Activated T-helper 2 cell treated with anti-CD3 and anti-CD28 coated beads, Interferon-gamma antibody, Interleukin-2, Interleukin-4, amounts not matched to agents 10 μg/mL and 5 μg/mL and 100 μg/mL, durations not matched to agents 14 hours and 24 hours and 36 hours (primary cell): ENCODE measurements at places on chromosomes 12 and 14.

DNA sequence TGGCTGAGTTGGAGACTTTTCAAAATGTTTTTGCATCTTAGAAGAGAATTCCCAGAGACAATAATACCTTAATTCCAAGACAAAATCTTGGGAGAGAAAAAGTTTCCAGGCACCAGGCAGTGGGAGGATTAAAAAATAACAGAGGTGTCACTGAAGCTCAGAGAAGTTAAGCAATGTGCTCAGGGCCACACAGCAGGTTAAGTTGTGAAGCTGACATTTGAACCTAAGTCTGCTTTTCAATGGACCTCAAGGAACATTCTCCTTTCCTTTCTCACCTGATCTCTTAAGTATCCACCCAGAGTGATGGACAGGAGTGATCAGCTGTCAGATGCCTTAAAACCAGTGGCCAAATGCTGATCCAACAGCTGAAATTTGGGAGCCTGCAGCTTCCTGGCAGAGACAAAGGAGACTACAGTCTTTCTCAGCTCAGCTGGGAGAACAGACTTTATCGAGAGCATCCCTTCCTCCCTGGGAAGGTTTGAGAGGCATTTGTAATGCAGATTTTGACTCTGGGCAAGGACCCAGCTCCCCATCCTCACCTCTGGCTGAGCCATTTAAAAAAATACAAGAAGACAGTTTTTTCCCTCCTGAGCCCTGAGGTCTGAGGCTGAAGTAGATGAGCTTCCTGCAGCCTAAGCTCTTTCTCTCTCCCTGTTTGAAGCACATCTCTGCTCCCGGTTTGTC, 174.9 kb upstream of the RPH3A start:
- no peak for DNase-seq

DNA sequence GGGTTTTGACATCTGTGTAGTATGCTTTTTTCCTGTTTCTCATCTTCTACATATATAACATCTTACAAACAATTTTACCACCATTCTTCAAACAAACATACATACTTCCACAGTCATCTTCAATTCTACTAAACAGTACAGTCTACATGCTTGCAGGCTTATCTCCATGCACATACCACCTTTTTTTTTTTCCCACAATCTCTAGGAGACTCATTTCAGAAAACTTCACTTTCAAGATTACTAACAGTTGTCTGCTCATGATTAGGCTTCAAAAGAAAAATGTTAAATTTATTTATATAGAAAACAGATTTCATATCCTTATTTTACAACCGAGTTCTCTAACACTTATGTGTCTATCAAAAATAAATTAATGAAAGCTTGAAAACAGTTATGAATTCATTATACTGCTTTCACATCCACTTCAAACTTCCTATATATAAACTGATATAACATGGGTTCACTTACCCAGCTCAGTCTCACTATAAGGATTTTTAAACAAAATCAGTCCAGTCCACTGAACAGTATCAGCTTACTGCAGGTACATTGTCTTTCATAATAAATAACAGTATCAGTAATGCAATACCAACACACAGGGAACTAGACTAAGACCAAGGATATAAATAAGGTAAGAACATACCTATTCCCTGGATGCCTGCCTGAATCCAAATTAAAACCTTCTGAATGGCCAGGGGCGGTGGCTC, 42.5 kb downstream of the LRP6 start:
- DNase-seq = no peak

- no peak for DNase-seq
Measured at GRCh38 chr12:29521951-29522350, 24.5 kb upstream of the OVCH1 start.

- DNase-seq = no peak
Measured at GRCh38 chr14:101207897-101208296, 304.4 kb upstream of the RTL1 start.

GRCh38 chr12:57549909-57550640, at the start of gene KIF5A:
TSS of gene KIF5A (plus strand) at chr12:57550044. CDS start at chr12:57550272, 228 bp downstream.
- DNase-seq = peak; percentile 55

DNA sequence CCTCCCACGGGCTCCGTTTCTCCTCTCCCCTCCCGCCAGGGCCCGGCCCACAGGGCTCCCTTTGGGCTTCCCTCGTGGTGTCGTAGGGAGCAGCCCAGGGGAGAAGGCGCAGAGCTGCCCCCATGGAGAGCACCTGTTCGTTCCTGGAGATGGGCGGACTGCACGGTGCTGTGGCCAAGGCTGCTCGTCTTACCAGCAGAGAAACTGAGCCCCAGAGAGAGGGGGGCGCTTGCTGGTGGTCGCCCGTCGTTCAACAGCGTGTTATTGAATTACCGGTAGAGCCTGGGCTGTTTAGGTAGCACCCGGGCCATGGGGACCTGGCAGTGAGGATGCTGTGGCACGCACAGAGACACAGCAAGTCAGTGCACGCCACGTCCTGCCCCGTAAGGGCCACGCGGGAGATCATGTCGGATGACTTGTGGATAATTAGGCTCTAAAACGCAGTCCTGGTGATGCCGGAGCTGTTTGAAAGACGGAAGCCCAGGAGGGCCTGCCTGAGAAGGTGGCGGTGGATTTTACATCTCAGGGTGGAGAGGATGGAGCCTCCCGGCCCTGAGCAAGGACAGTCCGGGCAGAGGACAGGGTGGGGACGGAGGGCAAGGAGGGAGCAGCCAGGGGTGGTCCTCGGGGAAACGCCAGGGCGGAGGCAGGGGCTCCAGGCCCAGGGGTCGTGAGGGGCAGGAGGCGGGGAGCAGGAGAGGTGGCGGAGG, 134.4 kb downstream of the ADGRD1 start:
- no peak for DNase-seq

DNA sequence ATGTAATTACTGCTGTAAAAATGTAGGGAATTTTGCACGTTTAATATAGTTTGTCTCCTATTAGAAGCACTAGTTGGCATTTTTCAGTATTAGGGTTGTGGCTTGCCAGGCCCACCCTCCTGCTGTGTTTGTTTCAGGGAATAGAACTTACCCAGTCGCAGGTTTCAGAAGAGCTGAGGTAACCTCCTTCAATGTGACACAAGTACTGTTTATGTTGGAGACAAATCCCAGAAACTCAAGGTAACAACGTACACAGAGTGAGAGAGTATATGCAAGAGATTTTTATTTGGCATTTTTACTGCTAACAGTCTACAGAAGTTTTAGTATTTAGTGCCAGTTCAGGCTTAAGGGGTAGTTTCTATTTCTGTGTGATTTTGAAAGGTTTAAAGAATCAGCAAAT, 284.3 kb downstream of the RAD51B start:
- DNase-seq = no peak

DNA sequence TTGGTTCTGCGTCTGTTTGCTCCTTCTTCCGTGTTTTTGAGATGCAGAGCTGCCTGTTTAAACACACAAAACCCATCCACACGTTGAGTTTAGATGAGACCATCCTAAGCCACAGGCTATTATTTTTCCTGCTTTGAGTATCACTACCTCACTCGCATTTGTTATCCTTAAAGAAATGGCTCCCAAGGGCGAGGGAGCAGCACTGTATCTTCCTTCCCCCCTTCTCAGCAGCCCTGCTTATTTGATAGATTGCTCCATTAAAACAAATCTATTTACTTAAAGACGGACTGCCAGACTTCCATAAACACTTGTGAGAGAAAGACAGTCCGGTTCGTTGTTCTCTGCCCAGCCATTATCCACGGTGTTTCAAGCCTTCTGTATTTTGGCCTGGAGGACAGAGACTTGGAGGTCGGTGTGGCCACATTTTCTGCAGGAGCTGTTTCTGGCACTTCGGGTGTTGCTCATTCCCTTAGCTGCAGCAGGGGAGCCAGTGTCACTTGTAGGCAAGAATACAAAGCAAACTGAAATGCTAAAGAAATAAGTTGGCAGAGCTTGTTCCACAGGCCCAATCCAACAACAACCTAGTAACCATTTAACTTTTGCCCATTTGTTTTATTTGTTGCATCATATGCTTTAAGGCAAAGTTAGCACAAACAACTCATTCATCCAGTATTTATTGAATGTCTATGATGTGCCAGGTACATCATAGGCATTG, 275.4 kb downstream of the TTC6 start:
- DNase-seq = no peak

DNA sequence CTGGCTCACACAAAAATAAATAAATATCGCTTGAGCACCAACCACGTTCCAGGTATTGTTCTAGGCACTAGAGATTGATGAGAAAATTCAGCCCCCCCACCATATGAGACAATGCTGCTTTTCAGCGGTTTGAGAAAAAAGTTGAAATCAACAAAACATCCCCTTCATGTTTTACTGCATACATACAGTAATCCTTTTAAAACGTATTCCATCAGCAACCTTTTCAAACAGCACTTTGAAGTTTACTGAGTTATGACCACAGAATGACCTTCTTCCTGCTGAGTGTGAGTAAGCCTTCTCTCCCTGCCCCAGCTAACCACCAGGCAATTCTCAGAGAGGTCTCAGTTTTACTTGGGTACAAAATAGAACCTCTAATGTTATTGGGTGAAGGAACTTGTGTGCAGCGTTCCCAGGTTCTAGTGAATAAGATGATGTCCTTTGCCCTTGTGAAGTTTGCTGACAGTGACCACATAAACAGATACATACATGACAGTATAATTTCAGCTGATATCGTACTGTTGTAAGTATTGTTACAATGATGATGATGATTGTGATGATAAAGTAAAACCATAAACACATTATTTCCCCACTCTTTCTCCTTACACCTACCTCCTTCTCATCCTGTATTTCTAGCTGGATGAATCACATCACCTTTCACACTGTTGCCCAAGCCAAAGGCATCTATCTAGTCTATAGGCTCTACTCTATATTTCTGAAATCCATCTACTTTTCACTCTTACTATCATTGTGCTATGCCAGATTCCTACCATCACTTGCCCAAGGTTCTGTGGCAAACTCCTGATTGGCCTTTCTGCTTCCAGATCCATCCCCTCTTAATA, 124.4 kb upstream of the KRR1 start:
- DNase-seq = no peak

DNA sequence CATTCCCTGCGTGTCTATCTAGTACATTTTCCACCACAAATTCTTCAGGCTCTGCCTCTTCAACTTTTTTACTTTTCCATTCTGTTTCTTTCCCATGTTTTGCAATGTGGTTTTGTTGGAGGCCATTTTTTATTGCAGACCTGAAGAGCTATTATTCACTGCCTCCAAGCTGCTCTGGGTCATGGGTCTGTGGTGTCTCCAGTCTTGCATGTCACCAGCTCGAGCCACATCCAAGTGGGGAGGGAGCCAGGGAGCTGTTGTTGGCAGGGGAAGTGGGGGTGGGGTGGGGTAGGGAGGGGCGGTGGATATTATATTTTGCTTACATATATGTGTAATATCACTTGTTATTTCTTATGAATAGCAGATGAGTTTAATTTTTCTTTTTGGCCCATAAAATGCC, 69.1 kb downstream of the VEZT start:
- DNase-seq = no peak

GRCh38 chr12:11953523-11953922, 117.2 kb upstream of the BCL2L14 start:
- DNase-seq = no peak

- no peak for DNase-seq
Measured at GRCh38 chr14:104180561-104181165, 42.3 kb downstream of the KIF26A start.

DNA sequence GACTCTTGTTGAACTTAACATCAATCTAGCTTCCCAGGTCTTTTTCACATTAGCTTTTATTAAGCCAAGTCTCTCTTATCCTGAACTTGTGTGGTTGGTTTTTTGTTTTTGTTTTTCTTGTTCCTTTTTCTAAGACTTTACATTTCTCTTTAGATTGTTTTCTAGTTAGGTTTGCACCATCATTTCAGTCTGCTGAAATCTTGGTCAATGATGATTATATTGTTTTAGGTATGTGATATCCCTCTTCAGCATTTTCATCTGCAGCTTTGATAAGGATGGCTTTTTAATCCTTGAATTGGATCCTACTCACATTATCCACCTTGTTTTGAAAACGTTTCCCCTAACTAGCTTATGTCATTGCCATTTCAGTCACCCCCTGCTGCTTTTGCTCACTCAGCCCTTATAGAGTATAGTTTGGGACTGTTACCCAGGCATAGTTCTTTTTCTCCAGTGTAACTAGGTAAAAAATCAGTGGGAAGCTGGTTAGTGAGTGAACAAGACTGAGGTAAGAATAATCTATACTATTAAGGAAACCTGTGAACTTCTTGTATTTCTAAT, 22.0 kb downstream of the YLPM1 start:
- DNase-seq = no peak

DNA sequence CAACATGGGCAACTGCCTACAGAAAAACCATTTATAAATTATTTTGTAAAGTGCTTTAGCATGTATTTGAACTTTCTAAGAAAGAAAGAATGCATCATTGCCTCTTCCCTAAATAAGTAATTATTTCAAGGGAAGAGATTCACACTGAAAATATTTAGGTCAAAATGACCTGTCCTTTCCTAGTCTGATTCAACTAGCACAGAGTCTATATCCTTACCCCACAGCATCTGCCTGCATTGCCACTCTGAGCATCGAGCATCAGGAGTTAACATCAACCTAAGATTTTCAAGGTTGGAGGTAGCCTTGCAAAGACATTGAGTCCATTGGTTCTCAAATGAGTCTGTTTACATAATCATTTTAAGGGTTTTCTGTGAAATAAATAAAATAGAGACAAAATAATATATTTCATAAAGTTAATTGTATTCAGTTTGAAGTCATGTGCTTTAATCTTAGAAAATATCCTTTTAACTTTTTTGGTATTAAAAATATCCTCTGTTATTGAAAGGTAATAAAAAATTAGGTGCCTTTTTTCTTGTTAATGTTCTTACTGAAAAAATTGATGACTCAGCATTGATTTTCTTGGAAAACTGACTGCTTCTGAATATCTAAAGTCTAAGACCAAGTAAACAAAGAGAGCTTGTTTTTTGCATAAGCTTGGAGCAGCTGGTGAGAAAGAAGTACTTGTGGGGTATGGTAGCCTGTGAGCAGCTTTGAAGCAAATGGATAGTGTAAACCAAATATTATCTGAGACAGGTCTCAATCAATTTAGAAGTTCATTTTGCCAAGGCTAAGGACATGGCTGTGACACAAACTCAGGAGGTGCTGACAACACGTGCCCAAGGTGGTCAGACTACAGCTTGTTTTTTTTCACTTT, 269.0 kb upstream of the CLEC14A start:
- no peak for DNase-seq

- DNase-seq = no peak
Measured at GRCh38 chr14:64878837-64879634, 671 bp downstream of the SPTB start.

DNA sequence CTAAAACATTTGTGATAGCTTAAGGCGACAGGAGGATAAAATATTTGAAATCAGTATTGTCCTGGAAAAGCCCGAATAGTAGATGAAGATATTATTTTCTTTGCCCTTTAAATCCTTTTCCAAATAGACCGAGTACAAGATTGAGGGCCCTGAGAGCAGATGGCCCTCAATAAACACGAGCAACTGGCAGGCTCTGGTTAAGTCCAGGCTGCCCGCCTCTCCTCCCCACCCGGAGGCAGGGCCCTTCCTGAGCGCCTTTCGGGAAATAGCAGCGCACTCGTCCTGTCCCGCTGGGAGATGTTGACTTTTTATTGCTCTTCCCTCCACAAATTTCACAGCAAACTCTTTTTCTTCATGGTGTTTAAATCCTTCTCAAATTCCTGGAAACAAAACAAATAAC, 50.8 kb upstream of the MAX start:
- no peak for DNase-seq
